Omental fat pad (tissue), 4 donors: ENCODE measurements at places on chromosomes 5 and 9.

GRCh38 chr5:79850316-79850822 lies 140.7 kb downstream of the MTX3 start:
- no peak for DNase-seq

- no peak for DNase-seq
Measured at GRCh38 chr5:143676802-143677201, 135.2 kb upstream of the HMHB1 start.

- no peak for DNase-seq
Measured at GRCh38 chr9:130433168-130433946, 11.4 kb upstream of the ASS1 start.

DNA sequence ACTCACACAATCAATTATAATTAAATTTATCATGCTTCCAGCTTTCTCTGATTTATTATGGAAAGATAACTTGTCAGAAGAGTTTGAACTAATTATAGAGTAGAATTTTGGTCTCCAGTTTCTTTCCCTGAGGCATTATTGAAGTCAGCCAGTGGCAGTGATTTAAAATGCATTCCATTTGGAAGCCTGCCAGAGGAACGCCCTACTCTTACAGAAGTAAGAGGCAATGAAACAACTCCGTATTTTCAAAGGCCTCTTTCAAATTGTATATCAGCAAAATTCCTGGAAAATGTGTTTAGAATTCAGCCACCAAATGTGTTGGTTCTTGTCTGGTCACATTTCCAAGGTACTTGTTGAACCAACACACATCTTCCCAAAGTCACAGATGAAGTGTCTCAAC lies 640.9 kb downstream of the SEMA5A start:
- no peak for DNase-seq

- DNase-seq = no peak
Measured at GRCh38 chr5:116799401-116799800, 224.8 kb upstream of the SEMA6A start.

GRCh38 chr9:72635197-72635596 lies 113.8 kb downstream of the TMC1 start:
- no peak for DNase-seq

DNA sequence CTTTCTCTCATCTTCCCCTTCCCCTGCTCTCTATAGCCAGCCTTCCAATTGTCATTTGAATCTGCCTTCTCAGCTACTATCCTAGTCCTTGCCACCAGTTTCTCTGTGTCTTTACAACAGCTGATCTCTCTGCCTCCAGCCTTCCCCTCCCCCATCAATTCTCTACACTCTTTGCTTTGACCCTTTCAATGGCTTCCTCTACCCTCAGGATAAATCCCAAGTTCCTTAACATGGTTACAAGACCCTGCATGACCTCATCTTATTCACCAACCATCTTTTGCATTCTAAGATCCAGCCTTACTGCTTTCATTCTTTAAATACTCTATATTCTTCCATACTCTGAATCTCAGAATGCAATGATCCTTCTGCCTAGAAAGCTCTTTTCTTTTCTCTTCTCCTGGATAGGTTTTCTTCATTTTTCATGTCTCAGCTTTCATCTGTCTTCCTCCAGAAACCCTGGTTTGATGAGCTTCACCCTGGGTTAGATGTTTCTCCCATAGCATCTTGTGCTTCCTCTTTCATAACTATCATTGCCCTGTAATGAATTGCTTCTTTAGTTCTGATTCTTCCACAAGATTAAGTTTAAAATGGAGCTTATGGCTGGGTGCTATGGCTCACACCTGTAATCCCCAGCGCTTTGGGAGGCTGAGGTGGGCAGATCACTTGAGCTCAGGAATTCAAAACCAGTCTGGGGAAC lies 58.6 kb upstream of the ZSWIM6 start:
- no peak for DNase-seq

GRCh38 chr5:139671096-139671841 lies 23.1 kb downstream of the CXXC5 start:
- no peak for DNase-seq

GRCh38 chr5:80763873-80764647 lies 109.3 kb upstream of the DHFR start:
- no peak for DNase-seq

DNA sequence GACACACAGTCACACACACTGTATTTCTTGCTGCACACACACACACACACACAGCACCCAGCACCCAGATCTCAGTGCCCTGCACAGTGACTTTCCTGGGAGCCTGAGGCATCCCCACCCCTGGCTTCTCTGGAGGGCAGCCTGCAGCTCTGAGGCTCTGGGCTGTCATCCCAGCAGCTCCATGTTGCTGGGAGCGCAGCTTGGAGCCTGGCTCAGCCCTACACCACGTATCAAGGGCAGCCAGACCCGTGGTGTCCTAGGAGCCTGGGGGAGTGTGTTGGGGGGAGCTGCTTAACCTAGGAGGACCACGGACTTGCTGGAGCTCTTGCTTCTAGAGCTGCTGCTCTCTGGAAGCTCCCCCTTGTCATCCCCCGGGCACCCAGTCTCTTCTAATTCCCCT lies 5.2 kb downstream of the IER5L start:
- DNase-seq = no peak

GRCh38 chr5:94459915-94460314 lies 158.5 kb downstream of the KIAA0825 start:
- DNase-seq = no peak

- DNase-seq = no peak
Measured at GRCh38 chr9:137085920-137086530, 760 bp upstream of the MAN1B1 start.

GRCh38 chr5:31404325-31404724 lies 127.6 kb downstream of the DROSHA start:
- no peak for DNase-seq

DNA sequence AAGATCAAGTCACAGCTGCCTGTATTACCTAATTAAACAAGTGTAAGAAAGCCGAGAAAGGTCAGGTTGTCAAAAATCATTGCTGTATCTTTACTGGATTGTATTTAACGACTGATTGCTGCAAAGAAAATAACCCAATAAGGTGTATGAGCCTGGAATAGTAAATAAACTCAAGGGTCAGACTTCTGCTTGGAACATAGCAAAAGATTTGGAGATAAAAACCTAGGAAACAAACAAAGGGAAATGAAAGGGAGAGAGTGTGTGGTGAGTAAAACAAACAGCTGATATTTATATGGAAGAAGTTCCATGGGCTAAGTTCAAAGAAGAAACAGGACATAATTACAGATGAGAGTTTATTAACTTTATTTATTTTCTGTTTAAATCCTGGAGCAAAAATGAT lies 354.0 kb downstream of the TLR4 start:
- DNase-seq = no peak

DNA sequence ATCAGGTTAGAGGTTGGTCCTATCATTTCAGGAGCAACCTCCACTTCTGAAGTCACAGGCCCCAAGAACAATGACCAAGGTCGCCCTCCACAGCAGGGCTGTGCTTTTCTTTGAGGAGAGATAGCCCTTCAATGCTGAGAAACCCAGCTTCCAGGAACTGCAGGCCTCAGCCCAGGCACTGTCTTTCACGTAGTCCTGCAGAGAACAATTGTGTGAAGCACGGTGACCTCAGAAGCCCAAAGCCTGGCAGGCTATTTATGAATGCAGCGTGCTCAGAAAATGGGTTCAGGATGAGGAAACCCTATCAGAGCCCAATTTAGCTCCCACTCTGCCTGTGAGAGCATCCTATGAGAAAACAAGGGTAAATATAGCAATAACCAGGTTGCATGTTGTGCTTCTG lies 388.3 kb downstream of the PLK2 start:
- no peak for DNase-seq

- DNase-seq = no peak
Measured at GRCh38 chr5:83340511-83340918, 131.0 kb upstream of the VCAN start.

DNA sequence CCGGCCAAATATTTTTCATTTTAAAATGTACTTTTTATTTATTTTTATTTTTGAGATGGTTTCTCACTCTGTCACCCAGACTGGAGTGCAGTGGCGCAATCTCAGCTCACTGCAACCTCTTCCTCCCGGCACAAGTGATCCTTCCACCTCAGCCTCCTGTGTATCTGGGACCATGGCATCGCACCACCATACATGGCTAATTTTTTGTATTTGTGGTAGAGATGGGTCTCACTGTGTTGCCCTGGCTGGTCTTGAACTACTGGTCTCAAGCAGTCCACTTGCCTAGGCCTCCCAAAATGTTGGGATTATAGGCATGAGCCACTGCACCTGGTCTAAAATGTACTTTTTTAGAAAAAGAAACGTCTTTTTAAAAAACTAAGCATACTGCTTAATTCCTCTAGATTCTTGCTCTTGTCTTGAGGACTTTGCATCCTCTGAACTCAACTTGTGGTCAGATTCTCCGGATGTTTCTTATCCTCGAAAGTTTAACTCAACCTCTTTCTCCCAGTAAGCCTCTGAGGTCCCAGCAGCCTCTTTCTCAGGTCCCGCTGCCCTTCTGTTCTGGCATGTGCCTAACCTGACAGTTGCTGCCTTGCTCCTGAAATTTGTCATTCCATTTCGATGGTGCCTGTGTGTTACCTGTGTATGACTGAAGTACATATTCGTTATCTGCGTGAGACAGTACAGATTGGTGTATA lies 63.0 kb downstream of the TRIO start:
- no peak for DNase-seq

DNA sequence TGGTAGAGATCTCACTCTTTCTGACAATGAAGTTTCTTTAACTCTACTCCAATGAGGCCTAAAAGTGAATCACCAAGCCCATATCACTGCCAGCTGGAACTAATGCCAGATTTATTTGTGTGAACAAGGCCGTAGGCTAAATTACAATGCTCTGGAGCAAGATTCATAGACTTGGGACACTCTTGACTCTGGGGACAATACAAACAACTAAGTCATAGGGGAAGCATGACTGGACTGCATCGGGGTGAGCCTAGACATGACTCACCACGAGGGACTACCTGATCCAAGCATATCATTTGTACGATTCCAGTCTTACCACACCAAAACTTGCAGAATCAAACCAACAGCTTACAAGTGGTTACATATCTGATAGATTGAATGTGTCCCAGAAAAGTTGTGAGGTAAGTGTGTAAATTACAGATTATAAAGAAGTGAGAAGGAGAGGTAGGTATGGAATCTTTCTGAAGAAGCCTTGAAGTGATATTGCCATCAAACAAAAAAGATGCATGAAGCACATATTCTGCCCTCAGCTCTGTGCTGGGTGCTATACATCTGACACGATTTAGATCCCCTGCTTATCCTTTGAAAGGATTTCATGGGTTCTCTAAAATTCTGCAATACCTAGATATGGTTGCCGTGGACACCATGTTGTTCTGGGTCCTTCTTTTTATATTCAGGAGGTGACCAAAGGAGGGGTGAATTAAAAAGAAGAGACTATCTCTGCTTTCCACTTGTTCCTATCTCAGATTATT lies 199.3 kb upstream of the PDE4D start:
- DNase-seq = no peak

GRCh38 chr5:131541071-131541470 lies 94.0 kb downstream of the RAPGEF6 start:
- DNase-seq = no peak

DNA sequence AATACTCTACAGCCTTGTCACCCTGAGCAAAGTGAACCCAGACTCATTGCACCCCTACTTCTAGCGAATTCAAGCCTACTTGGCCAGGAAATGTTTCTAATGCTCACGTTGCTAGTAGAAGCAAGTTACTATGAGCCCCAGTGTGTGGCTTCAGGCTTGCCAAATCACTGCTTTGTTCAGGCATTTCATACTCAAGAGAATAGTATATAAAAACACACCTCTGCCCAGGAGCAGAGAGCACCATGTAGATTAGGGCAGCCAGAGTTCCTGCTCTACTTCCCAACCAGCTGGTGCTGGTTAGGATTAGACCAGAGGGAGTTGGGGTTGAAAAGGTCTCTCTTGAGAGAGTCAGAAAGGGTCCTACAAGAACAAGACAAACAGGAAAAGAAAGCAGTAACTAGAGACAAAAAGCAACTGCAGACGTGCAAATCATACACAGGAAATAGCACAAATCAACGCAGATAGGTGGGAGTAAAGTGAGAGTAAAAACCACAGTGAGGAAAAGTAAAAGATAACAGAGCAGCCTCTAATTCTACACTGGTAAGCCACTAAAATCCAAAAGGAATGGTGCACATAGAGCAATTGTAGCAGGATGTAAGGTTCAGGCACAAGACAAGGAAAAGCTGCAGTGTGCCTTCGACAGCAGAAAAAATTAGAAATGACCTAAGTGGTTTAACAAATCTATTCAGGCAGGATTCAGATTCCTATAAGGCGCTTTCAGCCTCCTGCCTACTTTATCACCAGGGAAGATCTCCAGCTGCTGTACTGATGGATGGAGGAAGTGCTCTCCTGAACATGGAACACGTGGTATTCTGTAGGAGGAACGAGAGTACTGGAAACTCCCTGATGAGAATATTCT lies 49.6 kb upstream of the KIF2A start:
- DNase-seq = no peak

- DNase-seq = no peak
Measured at GRCh38 chr9:100322954-100323536, 29.7 kb downstream of the TEX10 start.

- DNase-seq = no peak
Measured at GRCh38 chr5:101212942-101213514, 309.9 kb upstream of the ST8SIA4 start.

DNA sequence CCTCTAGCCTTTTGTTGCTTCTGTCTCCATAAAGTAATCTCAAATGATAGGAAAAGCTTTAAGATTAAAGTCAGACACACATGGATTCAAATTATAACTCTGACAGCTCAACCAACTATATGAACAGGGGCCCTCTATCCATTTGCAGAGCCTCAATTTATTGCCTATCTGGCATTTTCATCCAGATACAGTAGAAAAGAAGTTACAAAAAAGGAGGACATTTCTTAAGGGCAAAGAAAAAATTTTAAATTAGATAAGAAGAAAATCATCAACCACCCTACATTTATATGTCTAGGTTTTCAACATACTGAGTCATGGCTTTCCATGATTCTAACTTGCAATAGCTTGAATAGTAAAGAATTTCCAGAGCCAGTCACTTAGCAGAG lies 567.2 kb downstream of the CAAP1 start:
- DNase-seq = no peak

DNA sequence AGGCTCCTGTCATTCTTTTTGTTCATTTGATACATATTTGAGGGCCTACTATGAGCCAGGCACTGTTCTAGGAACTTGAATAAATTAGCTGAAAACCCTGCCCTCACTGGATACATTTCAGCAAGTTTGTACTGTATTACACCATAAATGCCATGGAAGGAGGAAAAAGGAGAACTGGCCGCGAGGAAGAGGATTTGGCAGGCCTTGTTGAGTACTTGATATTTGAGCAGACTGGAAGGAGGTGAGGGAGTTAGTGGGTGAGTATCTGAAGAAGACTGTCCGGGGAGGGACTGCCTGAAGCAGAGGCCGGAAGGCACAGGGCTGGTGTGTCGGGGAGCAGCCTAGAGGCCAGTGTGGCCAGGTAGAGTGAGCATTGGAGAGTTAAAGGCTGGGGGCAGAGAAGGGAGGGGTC lies 4.5 kb downstream of the SNX30 start:
- DNase-seq = no peak

GRCh38 chr9:4555236-4555635 lies 65.0 kb downstream of the SLC1A1 start:
- DNase-seq = no peak

GRCh38 chr5:144361406-144361805 lies 190.7 kb downstream of the KCTD16 start:
- no peak for DNase-seq

- DNase-seq = peak; percentile 55
Measured at GRCh38 chr9:129640086-129640870, 1.7 kb downstream of the ASB6 start.
